AG10803 (cell line): ENCODE measurements at places on chromosomes 12 and 14.

- no peak for DNase-seq
Observed at GRCh38 chr14:73640796-73641365, 3.9 kb upstream of the DNAL1 start.

- no peak for DNase-seq
Observed at GRCh38 chr12:13562915-13563742, 366.6 kb downstream of the EMP1 start.

DNA sequence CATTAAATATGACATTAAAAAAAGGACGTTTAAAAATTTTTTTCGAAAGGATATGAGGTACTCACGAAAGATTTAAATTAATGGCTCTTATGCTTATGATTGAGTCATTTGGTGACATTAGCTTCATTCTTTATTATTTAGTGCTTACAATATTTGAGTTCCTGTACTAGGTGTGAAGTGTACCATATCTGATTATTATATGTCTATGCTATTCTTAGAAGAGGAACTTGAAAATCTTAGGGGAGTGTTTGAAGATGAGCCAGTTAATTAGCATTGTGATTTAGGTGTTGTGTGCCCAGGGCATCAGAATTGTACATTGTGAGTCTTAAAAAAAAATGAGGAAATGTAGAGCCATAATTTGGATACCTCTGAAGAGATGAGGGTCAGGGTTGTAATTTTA lies 118.6 kb downstream of the FUT8 start:
- DNase-seq: no peak

DNA sequence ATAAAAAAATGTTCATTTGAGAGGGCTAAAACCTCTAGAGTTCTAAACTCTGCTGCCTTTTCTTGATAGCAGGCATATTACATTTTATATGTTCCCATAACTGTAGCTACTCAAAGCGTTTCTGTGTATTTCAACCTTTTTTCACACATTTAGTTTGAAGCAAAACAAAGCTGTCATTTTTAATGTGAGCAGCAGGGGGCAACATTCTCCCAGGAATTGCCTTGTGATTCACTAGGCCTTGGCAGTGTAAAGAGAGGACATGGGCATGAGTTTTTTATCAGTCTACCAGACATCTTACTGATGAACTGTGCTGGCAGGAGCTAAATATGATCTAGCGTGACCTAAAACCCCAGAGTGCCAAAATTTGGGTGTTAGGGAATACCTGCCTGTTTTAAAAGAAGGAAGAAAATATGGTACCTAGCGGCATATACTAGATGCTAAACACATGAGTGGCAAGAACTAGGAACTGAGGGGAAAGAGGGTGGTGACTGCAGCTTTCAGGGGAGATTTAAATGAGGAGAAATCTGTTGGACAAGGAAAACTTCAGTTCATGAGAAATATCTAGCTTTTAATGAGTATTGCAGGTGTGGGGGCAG lies 65.3 kb downstream of the IFT43 start:
- DNase-seq: peak; percentile 66

DNA sequence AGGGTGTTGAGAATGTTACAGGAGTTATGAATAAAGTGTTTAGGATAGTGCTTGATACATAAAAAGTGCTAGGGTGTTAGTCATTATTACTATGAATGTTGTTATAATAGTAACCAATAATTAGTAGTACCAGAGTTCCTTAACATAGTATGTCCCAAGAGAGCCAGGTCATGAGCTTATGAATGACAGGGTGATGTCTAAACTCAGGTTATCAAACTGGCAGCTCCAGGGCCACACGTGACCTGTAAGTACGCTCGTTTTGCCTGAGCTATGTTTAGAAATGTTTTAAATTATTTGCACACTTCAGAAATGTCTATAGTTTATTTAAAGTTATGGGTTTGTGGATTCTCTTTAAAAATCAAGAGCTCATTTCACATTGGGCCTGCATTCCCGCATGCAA lies 14.1 kb upstream of the GRIP1 start:
- DNase-seq: no peak

- no peak for DNase-seq
Observed at GRCh38 chr14:34912966-34913365, 37.8 kb upstream of the BAZ1A start.

- DNase-seq: no peak
Observed at GRCh38 chr14:39140170-39140569, 26.0 kb downstream of the GEMIN2 start.

GRCh38 chr14:72182708-72183432 lies 250.6 kb downstream of the RGS6 start:
- no peak for DNase-seq

- DNase-seq: no peak
Observed at GRCh38 chr12:90679674-90680073, 275.3 kb downstream of the CCER1 start.

DNA sequence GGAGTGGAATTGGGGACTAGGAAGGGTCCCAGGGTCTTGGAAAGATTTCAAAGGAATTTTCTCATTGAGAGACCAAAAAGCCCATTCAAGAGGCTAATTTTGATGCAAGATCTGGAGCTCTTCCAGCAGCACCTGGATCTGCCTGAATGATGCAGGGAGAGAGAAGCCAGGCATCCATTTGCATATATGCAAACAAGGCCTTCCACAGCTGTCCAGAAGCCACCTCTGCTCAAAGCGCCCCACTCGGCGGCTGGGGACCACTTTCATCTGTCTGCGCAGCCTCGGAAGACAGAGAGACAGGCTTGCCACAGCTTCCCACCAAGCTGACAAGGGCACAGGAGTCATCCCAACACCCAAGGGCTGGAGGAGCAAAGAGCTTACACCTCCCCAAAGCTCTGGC lies 295.6 kb downstream of the DPF3 start:
- DNase-seq: no peak

- no peak for DNase-seq
Observed at GRCh38 chr14:22928237-22929103, 706 bp downstream of the PRMT5 start.

DNA sequence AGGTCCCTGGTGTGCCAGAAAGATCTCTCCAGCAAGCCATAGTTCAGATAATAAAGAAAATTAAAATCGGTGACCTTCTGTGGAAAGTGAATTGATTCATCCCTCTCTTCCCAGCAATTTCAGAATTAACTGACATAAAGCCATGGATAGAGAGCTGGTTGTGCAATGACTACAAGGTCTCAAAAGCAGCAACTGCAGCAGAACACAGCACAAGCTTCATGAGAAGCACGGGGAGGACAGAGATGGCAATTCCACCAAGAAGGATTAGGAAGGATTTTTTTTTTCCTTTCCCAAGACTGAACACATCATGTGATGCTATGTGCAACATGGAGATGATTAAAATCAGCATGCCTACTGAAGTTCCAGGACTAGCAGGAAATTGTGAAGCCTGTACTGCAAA lies 154.9 kb upstream of the PLEKHG7 start:
- DNase-seq: no peak

- DNase-seq: peak; percentile 54
Observed at GRCh38 chr12:88876857-88877256, 296.6 kb upstream of the KITLG start.

DNA sequence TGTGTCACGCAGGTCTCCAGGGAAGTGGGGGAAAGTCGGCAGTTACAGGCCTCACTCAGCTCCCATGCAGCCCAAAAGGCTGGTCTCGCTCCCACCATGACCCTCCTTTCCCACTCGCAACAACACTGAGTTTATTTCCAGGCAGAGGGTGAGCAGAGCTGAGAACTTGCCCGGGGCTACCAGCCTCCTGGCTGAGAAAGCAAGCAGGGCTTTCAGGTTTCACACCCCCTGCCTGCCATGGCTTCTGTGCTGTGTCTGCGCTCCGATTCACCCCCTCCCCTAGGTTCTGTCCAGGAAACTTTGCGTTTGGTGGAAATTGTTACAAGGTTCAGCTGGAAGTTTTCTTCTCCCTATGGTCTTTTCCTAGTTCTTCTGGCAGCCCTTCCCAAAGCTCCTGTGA lies 17.1 kb downstream of the OR10G2 start:
- DNase-seq: no peak

- peak; percentile 98 for DNase-seq
Observed at GRCh38 chr14:24965934-24966578, 83.9 kb downstream of the STXBP6 start.

- DNase-seq: no peak
Observed at GRCh38 chr14:79972230-79972629, 239.1 kb downstream of the DIO2 start.

DNA sequence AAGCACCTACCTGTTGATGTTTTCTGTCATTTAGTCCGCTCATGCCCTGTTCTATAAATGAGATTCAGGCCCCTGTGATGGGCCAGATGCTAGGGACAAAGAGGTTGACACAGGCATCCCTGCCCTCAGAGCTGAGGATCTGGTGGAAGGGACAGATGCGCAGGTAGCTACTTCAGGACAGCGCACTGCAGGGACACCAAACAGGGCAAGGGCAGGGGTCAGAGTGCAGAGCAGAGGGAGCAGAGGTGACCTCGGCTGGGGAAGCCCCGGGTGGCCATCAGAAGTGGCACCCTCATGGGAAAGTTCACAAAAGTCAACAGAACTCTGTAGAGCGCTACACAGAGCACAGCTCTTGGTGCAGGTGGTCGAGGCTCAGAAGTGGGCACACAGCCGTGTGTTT lies 5.6 kb upstream of the PNMA1 start:
- DNase-seq: no peak

- DNase-seq: no peak
Observed at GRCh38 chr14:55673048-55673447, 93.0 kb downstream of the KTN1 start.

- no peak for DNase-seq
Observed at GRCh38 chr12:91954326-91954725, 191.3 kb downstream of the BTG1 start.

- peak; percentile 93 for DNase-seq
Observed at GRCh38 chr12:65879878-65880277, 55.6 kb downstream of the HMGA2 start.

- DNase-seq: no peak
Observed at GRCh38 chr12:22037947-22038346, 8.1 kb upstream of the CMAS start.

DNA sequence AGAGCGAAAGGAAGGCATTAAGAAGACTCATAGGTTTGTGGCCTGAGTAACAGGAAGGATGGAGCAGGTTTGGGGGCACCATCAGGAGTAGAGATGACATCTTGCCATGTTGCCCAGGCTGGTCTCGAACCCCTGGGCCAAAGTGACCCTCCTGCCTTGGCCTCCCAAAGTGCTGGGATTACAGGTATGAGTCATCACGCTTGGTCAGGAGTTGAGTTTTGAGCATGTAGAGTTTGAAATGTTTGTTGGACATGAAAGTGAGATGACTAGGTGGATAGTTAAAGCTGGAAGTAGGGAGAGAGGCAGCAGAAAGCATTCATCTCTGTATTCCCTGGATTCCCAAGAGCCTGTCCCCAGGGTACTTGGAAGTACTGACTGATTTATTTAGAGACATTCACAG lies 112.6 kb downstream of the ERC1 start:
- no peak for DNase-seq

GRCh38 chr12:118404876-118405521 lies 28.6 kb downstream of the SUDS3 start:
- DNase-seq: peak; percentile 61

DNA sequence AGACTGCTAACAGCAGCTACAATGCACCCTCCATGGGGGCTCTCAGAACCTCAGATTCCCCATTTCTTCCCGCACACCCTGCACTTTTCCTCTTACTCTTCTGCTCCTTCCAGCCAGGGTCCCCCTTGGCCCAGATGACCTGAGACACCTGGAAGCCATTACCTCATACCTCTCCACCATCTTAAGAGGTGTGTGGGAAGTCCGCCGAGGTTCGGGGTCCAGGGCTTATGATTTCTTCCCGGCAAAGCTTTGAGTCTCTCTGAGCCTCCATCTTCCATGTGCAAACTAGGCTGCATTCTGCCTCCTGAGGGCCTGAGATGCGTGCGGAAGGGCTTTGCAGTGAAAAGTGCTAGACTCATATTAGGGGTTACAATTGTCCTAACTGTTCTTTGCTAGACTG lies 5.3 kb downstream of the GSC start:
- no peak for DNase-seq

DNA sequence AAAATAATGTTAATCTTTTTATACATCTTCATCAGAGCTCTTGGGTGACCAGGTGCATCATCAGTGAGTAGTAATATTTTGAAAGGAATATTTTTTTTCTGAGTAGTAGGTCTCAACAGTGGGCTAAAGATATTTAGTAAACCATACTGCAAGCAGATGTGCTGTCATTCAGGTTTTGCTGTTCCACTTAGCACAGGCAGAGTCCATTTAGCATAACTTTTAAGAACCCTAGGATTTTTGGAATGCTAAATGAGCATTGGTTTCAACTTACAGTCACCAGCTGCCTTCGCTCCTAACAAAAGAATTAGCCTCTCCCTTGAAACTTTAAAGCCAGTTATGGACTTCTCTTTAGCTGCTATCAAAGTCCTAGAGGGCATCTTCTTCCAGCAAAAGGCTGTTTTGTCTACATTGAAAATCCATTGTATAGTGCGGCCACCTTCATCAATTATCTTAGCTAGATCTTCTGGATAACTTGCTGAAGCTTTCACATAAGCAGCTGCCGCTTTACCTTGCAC lies 24.6 kb downstream of the RIMKLB start:
- no peak for DNase-seq
